ENCODE measurements at places on chromosomes 5 and 9.

DNA sequence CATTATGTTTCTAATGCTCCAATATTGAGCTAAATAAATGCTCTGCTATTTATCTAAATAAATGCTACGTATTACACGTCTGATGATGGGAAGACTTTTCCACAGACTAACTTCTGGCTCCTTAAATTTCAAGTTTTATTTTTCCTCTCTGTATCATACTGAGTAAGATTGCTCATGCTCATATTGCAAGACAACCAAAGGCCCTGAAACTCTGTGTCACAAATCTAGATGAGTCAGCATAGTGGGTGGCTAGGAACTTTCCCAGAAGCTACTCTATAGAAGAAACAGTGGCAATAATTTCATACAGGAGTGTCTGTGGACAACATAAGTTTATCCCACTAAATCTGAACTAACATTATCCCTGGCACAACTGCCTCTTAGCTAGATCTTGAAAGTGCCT lies 53.0 kb upstream of the RFX3 start:
- peak; percentile 86 for DNase-seq

DNA sequence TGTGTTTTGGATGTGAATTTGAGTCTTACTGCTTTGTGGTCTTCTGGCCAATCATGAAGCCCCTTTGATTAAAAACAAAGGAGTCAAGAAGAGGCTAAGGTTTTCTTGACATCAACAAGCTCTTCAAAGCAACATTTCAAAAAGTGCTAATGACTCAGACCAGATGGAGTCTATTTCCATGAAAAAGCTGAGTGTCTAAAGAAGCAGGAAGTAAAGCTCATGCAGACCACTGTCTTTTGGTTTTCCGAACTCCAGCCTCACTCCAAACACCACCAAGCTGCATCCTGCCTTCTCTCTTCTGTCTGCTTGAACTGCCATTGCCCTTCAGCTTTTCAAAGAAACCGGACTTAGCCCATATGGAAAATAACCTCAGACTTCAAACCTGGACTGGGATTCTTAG lies 115.2 kb downstream of the PRDM6 start:
- no peak for DNase-seq

DNA sequence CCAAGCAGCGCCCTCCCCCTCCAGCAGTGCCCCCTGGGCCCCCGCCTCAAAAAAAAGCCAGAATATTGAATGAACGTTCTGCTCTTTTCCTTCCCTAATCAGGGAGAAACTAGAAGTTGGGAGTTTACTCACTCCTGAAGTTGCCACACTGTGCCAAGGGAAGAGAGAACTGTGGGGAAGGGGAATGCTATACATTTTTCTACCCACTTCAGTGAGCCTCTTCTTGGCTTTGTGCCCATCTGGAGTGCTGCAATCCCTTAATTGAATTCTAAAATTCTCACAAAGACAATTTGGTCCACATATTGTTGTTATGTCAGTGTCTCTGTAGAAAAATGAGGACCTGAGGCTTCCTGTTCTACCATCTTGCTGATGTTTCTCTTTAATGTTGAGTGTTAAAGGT lies 443.7 kb downstream of the DIRAS2 start:
- DNase-seq = no peak

DNA sequence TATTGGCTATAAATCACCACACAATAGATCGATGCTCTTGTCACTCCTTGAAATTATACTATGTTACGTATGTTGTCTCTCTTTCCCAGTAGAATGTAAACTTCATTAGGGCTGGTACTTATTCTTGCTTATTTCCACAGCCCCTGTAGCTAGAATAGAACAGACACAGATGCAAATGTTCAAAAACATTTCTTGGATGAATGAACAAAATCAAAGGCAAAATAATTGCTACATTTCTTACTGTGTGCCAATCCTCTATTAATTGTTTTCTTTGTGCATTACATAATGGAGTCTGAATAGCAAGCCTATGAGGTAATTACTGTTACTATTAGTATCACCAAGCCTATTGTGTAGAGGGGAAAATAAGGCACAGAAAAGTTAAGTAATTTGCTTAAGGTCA lies 725 bp upstream of the OR13C2 start:
- DNase-seq = no peak

DNA sequence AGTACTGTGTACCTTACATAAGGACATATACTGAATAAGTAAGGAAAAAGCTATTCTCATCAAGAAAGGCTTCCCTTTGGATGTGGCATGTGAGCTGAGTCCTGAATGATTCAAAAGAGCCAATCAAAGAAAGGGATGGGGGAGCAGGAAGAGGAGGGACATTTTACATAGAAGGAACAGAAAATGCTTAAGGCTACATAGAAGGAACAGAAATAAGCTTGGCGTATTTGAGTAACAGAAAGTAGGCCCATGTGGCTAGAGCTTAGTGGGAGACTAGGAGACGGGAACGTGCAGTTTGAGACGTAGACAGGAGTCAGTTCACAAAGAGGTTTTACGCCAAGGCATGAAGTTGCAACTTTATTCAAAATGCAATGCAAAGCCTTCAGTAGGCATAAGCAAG lies 126.3 kb downstream of the CEMIP2 start:
- DNase-seq = no peak

DNA sequence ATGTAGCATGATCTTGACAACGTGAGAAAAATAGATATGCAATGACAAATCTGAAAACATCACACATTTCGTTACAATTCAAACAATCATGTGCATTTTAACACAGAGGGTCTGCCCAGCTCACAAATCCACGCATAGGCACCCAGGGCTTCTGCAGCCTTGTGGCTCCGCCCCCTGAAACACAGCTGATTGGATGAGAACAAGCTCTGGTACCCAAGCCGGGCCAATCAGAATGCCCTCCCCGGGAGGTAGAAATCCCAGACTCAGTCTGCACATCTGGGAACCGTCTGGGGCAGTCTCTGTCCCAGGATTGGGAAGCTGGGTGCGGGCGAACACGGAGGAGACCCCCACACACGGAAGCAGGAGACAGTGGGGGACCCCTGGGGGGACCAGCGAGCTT lies 137.5 kb downstream of the GAPVD1 start:
- no peak for DNase-seq

GRCh38 chr9:130666393-130667119 lies 2.2 kb downstream of the PRDM12 start:
- DNase-seq = no peak

DNA sequence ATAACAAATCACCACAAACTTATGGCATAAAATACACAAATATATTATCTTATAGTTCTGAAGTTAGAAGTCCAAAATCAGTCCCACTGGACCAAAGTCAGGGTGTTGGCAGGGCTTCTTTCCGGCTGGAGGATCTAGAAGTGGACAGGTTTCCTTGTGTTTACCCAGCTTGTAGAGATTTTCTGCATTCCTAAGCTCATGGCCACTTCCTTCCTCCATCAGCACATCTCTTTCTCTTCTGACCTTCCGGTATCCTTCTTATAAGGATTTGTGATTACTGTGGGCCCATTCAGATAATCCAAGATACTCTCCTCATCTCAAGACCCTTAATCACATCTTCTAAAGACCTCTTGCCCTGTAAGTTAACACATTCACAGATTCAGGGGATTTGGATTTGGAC lies 97.6 kb downstream of the RAB3C start:
- DNase-seq = no peak

- no peak for DNase-seq
Measured at GRCh38 chr9:136529516-136530460, 16.1 kb downstream of the NOTCH1 start.

GRCh38 chr5:18159331-18159730 lies 525.1 kb downstream of the TAF11L14 start:
- no peak for DNase-seq

DNA sequence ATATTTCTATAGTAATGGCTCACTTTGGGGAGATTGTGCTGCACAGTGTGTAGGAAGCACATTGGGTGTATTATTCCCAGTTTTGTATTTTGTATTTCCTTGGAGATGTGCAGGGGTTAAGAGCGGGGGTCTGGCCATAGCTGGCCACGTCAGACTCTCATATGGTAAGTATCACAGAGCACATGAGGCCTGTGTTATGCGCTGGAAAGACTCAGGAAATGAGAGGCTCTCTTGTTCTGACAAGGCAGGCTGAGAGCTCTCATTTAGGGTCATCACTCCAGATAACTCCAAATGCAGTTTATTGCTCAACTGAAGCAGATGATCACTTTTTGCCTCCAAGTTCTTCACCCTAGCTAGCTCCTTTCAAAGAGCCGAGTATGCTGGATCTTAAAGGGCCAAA lies 205.7 kb downstream of the NTRK2 start:
- no peak for DNase-seq

DNA sequence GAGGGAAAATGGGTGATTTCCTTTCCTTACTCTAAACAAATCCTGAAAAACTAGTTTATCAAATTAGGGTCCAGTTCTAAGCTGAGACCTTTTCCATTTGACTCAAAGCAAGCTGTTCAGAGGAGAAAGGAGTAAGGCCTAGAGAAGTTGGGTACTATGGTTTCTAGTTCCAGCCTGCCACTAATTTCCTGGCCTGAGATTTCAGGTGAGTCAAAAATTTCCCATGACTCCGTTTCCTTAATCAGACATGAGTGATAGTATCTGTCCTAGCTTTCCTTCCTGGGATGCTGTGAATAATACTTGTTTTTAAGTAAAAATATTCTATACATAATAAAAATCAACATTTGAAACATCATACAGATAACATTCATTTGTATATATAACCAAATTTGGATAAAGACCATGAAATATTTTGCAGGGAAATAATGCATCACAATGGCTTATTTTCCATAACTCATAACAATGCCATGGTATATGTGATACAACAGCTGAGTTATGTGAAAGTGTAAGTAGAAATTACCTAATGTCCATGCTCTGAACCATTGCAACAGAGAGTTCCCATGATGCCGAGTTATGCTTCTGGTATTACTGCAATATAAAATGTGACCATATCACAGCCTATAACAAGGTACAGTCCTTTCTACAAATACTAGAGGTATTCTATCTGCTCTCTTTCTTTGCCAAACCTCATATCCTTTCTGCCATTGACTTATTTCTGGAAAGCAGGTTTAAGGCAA lies 142.7 kb downstream of the MLLT3 start:
- DNase-seq = no peak

DNA sequence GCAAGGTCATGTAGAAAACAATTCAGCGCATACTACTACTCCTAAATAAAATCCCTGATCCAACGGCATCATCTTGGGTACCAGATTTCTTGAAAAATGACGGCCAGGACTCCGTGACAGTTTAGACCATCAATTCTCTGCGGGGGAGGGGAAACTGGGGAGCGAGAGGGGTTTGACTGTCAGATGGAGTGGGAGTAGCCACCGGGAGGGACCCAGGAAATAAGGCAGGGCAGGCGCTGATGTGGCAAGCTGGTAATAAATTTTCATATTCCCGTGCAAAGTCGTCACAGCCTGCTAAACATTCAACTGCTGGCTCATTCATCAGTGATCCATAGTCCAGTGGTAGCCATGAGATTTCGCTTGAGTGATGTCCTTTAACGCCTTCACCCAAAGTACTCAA lies 457 bp upstream of the CDH18 start:
- DNase-seq = no peak

GRCh38 chr9:21591221-21592062 lies 109.3 kb upstream of the IFNE start:
- peak; percentile 100 for DNase-seq

- peak; percentile 64 for DNase-seq
Measured at GRCh38 chr9:97695995-97696802, 941 bp downstream of the XPA start.

GRCh38 chr9:22073349-22073748 lies 64.2 kb upstream of the CDKN2B start:
- DNase-seq = no peak

GRCh38 chr9:36247356-36247755 lies 10.9 kb downstream of the GNE start:
- DNase-seq = no peak

DNA sequence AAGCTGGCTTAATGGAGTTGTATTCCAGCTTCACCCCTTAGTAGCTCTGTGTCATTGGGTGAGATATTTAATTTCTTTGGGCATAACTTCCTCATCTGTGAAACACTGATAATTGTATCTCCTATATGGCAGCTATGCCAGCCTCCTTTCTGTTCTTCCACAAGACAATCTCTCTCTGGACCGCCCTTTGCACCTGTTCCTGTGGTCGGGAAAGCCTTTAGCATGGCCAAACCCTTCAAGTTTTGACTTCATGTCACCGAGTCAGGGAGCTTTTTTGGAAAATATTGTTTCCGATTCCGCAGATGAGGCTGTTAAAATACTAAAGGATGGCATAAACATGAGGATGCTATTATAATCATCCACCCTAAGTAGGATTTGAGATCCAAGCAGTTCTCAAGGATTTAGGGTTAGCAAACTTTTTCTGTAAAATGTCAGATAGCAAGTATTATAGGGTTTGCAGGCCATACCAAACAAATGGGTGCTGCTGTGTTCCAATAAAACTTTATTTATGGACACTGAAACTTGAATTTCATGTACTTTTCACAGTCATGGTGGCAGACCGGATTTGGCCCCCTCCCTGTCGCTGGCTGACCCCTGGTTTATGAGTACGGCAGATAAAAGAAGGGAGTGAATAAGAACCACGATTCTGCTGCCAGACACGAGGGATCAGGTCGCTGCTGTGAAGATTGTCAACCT lies 695 bp upstream of the NDFIP1 start:
- DNase-seq = no peak

DNA sequence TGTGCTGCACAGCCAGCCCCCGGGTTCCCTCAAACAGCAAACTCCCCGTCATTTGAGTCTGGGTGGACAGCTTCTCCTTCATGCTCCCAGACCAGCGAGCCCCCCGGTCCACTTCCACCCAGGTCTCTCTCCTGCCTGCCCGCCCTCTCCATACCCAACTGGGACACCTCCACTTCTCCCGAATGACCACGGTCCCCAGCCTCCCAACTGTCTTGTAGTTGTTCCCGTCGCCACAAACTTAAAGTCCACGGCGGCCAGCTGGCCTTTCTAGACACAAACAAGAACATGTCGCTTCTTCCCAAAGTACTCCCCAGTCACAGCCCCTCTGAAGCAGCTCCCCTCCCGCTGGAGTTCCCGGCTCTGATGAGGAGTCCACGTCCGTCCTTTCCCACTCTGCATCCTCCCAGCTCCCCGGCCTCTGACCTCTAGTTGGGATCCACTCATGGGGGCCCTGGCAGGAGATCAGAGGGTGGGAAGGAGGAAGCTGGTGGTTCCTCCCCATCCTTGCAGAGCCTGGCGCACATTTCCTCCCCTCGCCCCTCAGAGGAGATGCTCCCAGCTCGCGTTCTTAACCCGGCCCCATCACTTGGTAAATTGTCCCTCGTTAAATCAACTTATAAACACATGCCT lies 24.1 kb upstream of the PPP1R26 start:
- no peak for DNase-seq
